ENCODE measurements at places on chromosomes 7 and 10. TPM values are rescaled to one million over a fixed set of nuclear protein-coding genes. Genes with fewer than 3 reads are reported as not detected.
A peak's percentile ranks its signal among the peaks of the same experiment; 100 is the strongest.

CCDC7 gene
- total RNA-seq, result 4.2 TPM

CDC14C gene
- total RNA-seq, result 0.17 TPM

GBX1 gene
- not detected for total RNA-seq

RPS24 gene
- total RNA-seq, result 1,442 TPM

GIGYF1 gene
- total RNA-seq, result 12.7 TPM

ACTL6B gene
- not detected for total RNA-seq

ADO gene
- 22.3 TPM for total RNA-seq

GRM3 gene
- total RNA-seq, result not detected

EDRF1 gene
- total RNA-seq, result 18.2 TPM

DNA sequence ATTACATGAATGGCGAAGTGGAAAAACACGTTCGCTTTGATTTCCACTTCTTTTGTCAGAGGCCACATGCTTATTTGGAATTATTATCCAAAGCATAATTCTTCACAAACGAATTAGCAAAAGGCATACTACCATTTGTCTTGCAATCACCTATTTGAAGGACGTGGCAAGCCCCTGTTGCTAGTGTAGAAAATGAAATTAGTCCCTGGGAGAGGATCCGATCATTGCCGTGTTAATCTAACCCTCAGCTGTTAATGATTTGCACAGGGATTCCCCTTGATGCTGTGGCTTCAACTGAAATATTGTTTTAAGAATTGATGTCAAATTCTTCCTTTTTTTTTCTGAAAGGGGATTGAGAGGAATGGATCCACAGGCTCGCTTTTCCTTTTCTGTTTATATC is 4.6 kb downstream of the AGMO start:
- no peak for DNase-seq

DNA sequence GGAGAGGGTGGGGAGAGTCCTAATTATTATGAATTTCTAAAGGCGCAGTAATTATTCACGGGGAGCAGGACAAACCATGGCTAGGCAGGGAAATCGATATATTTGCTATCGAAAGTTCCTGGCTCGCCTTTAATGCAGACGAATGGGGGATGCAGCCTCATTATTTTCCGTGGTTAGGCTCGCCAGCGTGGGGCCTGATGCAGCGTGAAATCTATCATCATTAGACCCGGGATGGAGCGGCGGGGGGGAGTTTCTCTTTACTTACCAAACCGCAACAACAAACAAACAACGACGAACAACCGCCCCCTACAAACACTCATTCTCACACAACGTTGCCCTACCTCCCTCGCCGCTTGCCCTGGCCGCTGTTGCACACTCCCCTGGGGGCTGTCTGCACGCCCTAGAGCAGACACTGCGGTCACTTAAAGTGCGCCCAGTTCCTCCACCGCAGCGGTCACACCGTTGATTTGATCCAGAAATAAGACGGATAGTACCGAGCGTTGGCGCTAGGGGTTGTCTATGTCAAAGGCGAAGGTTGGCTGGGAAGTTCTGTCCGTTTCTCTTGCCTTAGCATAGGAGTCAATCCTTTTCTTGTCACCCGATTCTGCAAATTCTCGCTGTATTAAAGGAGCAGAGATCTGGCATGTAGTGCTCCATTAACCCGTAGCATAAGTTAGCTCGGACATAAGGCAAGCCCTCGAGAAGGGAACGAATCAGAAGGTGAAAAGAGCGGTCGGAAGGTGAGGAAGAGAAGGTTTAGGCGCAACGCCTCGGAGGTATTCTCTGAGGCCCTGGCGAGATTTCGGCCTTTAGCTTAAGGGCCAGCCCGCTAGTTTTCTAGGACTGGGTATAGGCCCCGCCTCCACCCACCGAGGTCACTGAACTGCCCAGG is 10.4 kb downstream of the NXPH1 start:
- DNase-seq, result no peak

GRCh38 chr7:130850956-130851355 is 116.9 kb upstream of the KLF14 start:
- no peak for DNase-seq

DNA sequence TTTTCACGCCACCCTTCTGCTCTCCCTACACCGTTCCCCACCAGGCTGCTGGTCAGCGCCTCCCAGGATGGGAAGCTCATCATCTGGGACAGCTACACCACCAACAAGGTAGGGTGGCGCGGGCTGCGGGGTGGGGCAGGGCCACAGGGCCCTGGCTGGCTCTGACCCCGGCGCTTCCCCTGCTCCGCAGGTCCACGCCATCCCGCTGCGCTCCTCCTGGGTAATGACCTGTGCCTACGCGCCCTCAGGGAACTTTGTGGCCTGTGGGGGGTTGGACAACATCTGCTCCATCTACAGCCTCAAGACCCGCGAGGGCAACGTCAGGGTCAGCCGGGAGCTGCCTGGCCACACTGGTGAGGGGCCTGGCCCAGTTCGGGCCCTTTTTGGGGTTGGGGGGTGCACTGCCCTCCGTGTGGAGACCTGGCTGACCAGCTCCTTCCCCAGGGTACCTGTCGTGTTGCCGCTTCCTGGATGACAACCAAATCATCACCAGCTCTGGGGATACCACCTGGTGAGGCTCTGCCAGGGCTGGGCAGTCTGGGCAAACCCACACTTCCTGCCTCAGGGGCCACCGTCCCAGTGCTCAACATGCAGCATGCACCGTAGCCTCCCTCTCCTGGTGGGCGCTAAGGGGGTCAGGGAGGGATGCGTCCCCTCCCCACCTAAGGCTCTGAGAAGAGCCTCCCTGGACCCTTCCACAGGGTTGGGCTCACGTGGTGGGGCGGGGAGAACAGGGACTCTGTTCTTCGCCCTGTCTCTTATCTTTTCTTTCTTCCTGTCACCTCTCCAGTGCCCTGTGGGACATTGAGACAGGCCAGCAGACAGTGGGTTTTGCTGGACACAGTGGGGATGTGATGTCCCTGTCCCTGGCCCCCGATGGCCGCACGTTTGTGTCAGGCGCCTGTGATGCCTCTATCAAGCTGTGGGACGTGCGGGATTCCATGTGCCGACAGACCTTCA is 4.0 kb downstream of the GNB2 start:
- no peak for DNase-seq

DNA sequence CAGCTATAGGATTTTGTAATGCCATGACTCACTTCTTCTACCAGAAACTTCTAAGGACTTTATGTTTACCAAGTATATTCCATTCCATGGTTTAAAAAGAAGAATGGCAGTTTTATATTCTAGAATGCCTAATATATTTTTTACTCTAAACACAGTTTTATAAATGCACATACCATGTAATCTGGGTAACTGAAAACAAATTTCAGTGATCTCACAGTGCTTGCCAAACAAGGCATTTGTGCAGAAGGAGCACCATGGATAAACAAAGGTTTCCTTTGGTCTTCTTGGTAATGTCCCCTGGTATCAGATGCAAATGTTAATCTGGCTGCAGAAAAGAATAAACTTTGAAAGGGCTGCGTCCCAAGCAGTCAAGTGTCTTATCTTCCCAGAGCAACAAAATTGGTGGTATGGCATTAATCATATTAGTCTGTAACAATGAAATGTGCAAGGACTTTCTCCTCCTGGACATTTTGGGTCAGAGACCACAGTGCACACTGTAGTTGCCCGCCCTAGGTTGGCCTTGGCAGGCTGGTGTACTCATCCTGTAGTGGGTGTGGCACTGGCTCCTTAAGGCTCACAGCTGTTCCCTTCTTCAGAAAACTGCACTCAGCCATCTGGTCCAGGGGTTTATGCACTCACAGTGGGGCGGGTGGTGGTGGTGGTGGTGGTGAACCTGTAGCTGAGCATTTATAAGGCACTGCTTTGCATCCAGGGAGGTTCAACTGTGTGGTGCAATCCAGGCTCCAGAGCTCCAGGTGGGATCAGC is 56.7 kb downstream of the LAMB4 start:
- DNase-seq, result no peak

- no peak for DNase-seq
These were observed 37.9 kb downstream of the PAXIP1 start for GRCh38 chr7:154965014-154965413.

DNA sequence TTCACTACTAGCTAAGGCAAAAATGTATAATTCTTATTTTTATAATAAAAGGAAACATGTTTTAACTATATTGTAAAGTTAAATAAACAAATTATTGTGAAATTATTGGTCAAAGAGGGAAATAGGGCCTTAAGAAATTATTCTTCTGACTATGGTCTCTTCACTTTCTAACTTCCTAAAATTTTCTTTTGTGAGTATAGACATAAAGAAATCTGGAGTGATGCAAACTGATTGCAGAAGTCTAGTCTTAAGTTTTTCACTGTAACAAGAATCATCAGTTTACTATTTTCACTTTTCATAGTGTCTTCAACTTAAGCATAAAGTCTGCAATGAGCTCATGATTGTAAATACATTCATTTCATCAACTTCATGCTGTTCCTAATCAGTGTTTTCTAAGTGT is 525.4 kb downstream of the TFEC start:
- no peak for DNase-seq

DNA sequence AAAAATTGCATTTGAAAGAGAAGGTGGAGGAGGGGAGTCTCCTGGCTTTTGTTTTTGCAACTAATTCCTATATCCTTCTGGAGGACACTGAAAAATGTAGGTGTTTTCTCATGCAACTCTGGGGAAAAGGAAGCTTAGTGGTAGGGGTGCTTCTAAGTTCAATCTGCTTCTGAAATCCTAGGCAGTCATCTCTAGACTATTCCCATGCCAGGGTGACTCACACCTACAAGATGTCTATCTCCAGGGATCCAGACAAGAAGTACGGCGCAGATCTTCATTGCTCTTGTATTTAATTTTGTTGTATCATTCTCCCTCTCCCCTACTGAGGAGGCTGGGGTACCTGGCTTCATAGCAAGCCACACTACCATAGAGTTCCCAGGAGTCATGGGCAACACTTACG is 258.8 kb downstream of the PHF14 start:
- DNase-seq, result no peak

DNA sequence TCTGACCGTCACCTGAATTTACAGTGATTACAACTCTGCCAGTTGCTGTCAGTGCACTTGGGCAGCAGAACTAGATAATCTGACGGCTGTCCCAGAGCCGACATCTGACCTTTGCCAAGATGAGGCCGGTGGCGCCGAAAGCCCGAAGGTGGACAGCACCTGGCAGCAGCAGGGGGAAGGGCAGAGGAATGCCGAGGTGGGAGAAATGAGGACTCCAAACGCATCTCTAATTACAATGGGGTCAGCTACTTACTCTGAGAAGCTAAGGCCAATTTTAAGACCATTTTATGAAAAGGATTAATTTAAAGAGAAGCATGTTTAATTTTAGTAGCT is 33.8 kb downstream of the TRIM8 start:
- DNase-seq, result no peak

DNA sequence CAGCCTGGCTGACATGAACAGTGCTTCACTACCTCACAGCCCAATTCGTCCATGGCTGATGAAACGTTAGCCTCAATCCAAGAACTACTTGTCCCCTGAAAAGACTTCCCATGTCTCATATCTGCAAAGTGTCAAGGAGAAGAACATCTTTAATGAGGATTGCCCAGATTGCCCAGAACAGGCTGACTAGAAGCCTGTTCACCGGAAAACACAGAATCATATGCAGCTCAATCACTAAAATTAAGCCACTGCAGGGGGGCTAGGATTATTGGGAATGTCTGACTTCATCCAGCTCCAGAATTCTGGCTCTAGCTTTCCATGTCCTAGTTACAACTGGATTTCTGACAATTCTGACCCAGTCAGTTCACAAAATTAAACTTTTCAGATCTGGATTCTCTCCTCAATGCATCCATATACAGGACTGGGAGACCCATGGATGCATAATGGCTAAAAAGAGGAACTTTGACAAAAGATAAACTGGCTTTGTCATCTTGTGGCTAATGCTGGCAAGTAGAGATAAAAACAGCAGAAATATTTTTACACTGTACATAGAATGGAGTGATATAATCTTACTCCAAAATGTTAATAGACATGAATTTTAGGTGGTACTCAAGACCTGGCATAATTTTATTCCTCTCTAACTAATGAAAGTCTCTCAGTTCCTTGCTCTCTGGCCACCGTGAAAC is 467.0 kb upstream of the POT1 start:
- DNase-seq, result no peak

DNA sequence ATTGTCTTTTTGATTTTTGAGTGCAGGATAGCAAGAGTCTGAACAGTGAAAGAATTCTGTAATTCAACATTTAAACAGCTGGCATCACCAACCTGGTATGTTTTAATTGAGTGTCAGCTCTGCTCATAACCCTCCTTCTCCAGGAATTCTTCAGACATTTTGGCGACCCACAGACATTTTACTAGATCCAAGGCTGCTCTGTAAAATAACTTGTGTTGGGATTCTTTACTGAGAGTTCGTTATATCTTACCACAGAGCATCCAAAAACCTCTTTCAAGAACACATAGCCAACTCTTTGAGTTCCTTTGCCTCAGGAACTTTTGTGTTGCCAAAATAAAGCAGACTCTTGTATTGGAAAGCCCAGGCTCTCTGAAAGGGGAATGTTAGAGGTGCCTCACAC is 27.7 kb upstream of the SORCS3 start:
- DNase-seq, result no peak

GRCh38 chr7:42269161-42269560 is 32.2 kb upstream of the GLI3 start:
- peak; percentile 14 for DNase-seq

- DNase-seq, result no peak
These were observed 8.3 kb downstream of the PSTK start for GRCh38 chr10:122988501-122988900.

- no peak for DNase-seq
These were observed 79.6 kb downstream of the ZNRF2 start for GRCh38 chr7:30363778-30364563.
